ENCODE measurements at places on chromosomes 11 and 22.

DNA sequence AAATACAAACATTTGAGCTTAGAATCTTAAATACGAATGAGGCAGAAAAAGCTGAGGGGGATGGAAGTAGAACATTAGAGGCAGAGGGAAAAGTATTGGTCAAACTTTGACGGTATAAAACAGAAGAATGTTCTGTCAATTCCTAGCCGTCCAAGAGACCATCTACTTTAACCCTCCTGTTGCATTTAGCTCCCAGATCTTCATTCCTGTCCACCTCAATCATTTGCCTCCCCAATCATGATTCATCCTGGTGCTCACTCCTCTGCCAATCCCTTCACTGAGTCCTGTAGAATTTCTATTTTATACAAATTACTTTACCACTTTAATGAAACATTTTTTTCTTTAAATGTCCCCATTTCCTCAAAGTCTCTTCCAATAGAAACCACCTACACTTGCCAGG, 28.2 kb downstream of the C2CD3 start:
- no peak for DNase-seq

- DNase-seq, result peak; percentile 16
Measured at GRCh38 chr11:45102810-45103621, 43.4 kb upstream of the PRDM11 start.

GRCh38 chr11:103364687-103365086, 255.5 kb downstream of the DYNC2H1 start:
- DNase-seq, result no peak

GRCh38 chr11:56706486-56706885, 7.6 kb downstream of the OR9G1 start:
- DNase-seq, result no peak

DNA sequence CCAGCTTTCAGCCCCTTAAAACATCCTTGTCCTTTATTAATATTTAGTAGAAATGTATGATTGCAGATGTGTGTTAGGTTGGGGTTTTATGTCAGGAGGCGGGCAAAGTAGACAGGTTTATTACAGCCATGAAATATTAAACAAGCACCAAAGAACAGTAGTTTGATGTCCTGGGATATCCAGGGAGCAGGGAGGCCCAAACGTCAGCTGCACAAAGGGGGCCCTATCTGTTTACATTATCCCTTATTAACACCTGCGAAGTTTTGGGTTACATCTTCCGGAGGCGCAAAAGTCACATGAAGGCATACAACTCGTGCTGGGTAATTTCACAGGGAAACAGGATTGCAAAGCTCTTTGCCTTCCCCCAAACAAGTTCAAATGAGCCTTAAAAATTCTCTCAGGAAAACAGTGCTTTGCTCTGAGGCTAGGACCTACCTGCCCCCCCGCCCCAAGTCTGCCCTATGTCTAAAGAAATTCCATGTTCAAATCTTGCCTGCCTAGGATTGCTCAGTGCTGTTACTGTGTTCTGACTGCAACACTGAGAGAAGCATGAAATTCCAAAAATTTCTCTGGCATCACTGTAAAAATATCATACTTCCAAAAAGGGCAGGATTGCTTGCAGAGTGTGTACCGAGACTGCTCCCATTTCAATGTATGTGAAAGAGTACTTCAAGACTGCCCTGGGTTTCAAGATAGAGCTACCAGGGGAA, 8.9 kb downstream of the MN1 start:
- DNase-seq, result no peak

DNA sequence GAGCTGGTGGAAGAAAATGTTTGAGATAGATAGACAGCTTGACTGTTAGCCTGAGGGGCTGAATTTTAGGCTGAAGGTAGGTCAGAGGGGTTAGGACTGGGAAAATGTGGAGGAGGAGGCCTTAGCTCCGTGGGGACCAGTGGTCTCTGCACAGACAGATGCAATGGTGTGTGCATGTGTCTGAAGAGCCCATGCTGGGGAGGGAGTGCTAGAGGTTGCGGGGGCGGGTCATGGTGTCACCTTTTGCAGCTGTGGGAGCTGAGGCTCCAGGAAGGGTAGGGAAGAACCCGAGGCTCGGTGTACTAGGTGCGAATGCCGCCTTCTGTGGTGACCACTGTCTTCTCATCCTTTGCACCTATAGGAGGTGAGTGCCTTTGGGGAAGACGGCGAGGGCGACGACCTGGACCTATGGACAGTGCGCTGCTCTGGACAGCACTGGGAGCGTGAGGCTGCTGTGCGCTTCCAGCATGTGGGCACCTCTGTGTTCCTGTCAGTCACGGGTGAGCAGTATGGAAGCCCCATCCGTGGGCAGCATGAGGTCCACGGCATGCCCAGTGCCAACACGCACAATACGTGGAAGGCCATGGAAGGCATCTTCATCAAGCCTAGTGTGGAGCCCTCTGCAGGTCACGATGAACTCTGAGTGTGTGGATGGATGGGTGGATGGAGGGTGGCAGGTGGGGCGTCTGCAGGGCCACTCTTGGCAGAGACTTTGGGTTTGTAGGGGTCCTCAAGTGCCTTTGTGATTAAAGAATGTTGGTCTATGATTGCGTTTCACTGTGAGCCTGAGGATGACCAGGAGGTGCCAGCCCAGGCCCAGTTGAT, 1.6 kb downstream of the SDF2L1 start:
- no peak for DNase-seq

GRCh38 chr11:69796063-69796462, 20.9 kb upstream of the FGF4 start:
- no peak for DNase-seq

- DNase-seq, result no peak
Measured at GRCh38 chr11:117910941-117911655, 18.1 kb downstream of the TMPRSS13 start.

DNA sequence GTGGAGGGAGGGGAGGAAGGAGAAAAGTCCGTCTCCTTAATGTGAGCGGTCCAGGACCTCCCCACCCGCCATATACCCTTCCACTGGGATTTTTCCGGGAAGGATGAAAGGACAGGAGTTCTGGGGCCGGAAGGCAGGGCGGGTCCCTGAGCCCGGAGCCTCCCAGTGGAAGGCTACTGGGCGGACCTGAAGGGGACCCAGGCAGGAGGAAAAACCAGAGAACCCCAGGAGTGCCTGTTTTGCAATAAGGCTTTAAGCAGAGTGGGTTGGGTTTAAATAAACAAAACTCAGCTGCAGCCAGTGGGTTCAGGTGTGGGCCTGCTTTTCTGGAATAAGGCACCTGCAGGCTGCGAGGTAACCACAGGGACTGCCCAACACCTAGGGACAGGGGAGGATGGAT, 1.7 kb upstream of the CELSR1 start:
- DNase-seq, result no peak

GRCh38 chr11:96827164-96827563, 437.4 kb downstream of the JRKL start:
- no peak for DNase-seq

GRCh38 chr11:109704432-109704831, 282.4 kb downstream of the C11orf87 start:
- no peak for DNase-seq

DNA sequence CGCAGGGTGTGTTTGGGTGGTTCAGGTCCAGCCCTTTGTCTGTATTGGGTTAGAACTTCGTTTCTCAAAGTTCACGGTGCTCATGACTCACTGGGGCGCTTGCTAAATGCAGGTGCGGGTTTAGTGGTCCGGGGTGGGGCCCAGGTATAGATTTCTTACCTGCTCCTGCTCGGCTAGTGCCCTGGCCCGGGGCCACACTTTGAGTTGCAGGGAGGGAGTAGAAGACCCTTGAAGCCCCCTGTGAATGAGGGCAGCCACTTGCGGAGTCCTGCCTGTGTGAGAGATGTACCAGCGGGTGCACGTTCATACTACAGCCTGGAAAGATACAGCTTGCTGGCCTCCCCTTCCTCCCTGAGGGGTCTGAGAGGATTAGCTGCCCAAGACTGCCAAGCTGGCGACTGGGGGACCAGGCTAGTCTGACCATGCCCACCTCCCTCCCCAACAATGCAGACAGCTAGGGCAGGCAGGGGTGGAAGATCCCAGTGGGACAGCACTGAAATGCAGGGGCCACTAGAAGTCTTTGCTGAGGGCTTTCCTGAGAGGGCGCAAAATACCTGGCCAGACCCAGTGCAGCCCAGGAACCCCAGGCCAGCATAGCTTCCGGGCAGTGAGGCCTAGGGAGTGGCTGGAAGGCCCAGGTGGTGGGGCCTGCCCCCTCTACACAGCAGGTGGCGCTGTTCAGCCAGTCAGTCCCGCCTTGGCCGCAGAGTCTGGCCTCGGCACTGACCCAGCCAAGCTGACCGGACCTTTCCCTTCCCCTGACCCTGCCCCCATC, 5.1 kb upstream of the MYRF start:
- peak; percentile 15 for DNase-seq

DNA sequence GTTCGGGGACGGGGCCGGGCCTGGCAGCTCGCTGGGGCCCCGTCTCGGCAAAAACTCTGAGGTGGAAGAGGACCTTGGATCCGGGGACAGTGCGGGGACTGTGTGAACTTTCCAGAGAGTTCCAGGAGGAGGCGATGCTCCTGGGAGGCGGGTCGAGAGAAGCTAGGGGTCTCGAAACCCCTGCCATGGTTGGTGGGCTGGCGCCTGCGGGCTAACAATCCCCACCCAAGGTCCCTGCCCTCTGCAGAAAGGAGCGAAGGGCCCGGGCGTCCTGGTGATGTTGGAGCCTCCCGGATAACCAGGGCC, 4.7 kb upstream of the GRK2 start:
- DNase-seq, result no peak

- DNase-seq, result no peak
Measured at GRCh38 chr11:1165256-1166041, 7.7 kb downstream of the MUC5AC start.

DNA sequence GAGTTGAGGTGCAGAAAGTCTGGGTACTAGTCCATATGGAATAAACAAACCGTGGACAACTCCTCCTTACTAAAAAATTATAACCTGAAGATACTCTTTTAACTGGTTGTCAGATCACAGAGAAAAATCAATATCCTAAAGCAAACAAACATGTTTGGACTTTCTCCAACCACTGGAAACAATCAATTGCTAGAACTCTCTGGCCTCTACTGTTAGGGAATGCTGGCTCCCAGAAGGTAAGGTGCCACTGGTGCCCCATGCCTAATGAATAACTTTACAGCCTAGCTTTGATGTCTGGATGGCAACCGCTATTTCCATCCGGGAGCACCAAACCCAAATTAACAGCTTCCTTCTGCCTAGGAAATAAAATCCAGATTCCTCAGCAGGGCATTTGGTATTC, 74.5 kb downstream of the AMBRA1 start:
- DNase-seq, result no peak

DNA sequence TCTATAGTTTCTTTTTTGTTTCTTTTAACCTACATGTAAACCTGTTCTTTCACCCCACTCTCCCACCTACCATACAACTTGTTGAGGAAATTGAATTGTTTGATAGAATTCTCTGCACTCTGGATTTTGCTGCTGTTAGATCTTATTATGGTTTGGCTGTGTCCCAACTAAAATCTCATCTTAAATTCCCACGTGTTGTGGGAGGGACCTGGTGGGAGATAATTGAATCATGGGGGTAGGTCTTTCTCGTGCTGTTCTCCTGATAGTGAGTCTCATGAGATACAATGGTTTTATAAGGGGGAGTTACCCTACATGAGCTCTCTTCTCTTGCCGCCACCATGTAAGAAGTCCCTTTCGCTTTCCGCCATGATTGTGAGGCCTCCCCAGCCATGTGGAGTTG, 15.0 kb upstream of the PITPNB start:
- DNase-seq, result no peak

GRCh38 chr22:35510481-35510934, 30.1 kb upstream of the RASD2 start:
- no peak for DNase-seq

- DNase-seq, result no peak
Measured at GRCh38 chr11:73171436-73172161, 29.5 kb upstream of the FCHSD2 start.

DNA sequence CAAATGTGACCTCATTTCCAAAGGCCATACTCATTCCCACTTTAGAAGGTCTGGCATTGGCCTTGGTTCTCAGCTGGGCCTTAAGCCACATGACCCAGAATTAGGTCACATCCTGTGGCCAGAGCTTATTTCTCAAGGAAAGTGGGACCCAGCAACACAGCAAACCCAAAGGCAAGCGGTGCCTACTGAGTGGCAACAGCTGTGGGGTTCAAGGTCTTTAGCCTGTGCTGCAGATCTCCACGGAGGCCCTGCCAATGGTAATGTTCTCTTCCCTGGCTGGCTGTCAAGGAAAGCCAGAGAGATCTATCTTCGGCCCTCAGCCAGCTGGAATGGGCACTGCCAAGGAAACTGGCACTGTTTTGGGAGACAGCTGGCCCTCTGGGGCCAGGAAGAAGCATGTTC, 41.5 kb upstream of the TP53I11 start:
- no peak for DNase-seq

DNA sequence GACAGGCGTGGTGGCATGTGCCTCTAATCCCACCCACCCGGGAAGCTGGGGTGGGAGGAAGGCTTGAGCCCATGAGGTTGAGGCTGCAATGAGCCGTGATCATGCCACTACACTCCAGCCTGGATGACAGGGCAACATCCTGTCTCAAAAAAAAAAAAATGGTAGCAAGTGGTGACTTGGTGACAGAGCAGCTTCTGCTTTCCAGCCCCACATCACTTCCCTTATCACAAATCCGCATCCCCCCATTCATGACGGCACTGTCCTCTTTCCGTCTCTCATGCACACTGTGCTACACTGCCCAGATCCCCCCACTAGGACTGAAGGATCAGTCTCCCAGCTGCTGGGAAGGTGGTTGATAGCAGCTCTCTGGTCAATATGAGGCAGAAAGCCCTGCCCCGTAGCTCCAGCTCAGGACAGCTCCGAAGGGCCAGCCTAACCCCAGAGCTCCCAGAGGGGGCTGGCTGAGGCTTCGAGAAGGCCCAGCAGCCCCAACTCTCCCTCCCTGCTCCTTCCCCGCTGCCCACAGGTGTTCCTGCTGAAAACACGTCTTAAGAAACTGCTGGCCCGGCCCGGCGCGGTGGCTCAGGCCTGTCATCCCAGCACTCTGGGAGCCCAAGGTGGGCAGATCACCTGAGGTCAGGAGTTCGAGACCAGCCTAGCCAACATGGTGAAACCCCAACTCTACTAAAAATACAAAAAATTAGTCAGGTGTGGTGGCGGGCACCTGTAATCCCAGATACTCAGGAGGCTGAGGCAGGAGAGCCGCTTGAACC, 15.9 kb downstream of the PGA5 start:
- no peak for DNase-seq

All from KG1 (cell line).